ENCODE measurements at places on chromosomes 2 and 18.

GRCh38 chr2:19711470-19712372, 190.1 kb downstream of the TTC32 start:
- DNase-seq, result peak; percentile 98

GRCh38 chr2:221513232-221513631, 58.9 kb downstream of the EPHA4 start:
- no peak for DNase-seq

- no peak for DNase-seq
These were observed 191.9 kb upstream of the SMAD2 start for GRCh38 chr18:48122376-48122775.

- DNase-seq, result no peak
These were observed 1591.2 kb upstream of the LRRTM1 start for GRCh38 chr2:81895620-81896250.

Measured in fibroblast of the aortic adventitia (primary cell).